Activated CD4-positive, alpha-beta T cell treated with anti-CD3 and anti-CD28 coated beads, Interleukin-2, amount 50 U/mL, for 24 hours (primary cell): ENCODE measurements at places on chromosomes 6 and 20.

GRCh38 chr20:47546184-47547033 lies 44.7 kb downstream of the NCOA3 start:
- no peak for DNase-seq

DNA sequence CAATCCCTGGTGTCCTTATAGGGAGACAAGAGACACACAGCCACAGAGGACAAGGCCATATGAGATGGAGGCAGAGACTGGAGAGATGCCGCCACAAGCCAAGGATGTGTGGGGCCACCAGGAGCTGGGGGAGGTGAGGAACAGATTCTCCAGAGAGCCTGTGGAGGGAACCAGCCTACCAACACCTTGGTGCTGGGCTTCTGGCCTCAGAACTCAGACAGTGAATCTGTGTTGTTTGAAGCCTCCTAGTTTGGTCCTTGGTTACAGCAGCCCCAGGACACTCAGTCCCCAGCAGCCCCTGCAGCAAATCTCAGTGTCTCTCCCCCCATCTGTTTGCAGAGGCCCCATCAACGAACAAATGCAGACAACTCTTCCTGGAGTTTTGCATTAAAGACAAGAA lies 73.2 kb upstream of the BHLHE23 start:
- DNase-seq = no peak

DNA sequence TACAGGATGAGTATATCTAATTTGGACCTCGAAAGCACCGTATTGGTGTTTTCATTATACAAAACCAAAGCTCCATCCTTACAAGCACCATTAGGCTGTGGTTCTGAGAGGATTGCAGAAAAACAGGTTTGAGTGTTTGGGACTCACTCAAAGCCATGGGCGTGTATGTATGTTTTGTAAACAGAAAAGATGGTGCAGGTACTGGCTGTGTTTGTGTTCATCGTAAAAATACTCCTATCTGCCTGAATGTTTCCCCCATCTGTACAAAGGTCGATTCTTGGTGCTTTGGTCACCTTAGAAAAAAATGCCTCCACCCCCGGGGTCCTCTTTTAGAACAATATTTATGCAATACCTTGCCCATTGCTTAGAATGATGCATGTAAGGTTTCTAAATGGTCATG lies 286.6 kb downstream of the TSHZ2 start:
- DNase-seq = no peak

GRCh38 chr20:46895906-46896242 lies 1.2 kb downstream of the EYA2 start:
- no peak for DNase-seq

DNA sequence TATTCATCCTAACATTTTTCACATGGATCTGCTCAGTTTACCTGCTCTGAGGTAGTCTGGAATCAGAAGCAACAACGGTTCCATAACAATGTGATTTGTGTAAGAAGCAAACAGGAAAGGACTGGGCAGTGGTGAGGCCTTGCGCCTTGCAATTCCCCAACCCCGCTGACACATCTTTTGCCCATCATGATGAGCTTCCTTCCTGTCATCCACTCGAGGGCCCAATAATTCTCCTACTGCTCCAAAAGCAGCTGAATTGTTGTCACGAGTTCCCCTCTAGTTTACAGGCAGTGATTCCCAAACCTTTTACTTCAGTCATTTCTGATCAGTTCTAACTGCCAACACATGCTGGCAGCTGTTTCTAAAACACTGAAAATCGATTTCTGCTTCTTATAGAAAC lies 22.9 kb downstream of the STX7 start:
- no peak for DNase-seq

GRCh38 chr20:22394583-22394982 lies 189.8 kb downstream of the FOXA2 start:
- no peak for DNase-seq
